ENCODE measurements at places on chromosomes 3 and 15.

DNA sequence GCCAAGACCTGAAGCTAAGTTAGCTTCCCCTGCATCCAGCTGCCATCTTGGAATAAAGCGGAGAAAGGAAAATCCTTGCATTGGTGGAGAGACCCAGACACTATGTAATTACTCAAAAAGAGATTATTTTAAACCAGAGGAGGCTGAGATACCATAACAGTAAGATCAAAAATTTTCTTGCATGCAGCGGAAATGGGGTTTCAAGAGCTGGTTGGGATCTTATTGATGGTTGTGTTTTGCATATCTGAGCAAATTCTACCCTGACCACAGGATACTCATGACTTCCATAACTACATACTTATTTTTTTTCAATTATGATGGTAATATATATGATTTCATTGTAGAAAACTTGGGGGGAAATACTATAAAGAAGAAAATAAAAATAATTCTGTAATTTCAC lies 17.5 kb downstream of the TMEM158 start:
- no peak for DNase-seq

GRCh38 chr3:188067932-188068331 lies 86.0 kb upstream of the LPP start:
- no peak for DNase-seq

DNA sequence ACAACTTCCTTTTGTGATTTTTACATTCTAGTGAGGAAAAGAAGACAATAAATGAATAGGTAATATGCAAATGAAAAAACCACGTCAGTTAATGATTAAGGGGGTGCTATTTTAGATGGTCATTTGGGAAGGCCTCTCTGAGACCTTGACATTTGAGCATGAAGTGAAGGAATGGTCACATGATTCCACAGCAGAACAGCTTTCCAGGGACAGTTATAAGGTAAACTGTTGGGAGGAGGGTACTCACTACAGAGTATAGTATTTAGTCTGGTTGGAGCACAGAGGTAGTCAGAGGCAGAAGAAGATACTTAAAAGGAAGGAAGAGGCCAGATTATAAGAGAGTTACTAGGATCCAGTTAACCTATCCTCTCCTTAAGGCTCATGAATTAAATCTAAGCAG lies 246.5 kb downstream of the STAG1 start:
- DNase-seq: no peak

DNA sequence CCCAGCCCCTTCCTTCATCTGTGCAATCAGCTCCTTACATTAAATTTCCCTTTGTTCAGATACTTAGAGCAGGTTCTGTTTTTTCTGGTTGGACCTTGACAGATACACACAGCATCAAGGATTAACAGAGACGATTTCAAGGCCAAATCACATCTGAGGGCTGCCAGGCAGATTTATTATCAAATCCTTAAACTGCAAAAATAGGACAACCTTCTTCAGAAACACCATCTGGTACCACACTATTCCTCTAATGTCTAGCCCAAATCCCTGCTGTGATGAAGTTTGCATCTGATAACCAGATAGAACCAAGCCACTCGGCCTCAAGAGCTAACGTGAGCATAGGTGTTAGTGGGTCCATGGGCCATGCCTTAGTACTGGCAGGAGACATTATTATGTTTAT lies 250.7 kb upstream of the PROK2 start:
- DNase-seq: no peak

DNA sequence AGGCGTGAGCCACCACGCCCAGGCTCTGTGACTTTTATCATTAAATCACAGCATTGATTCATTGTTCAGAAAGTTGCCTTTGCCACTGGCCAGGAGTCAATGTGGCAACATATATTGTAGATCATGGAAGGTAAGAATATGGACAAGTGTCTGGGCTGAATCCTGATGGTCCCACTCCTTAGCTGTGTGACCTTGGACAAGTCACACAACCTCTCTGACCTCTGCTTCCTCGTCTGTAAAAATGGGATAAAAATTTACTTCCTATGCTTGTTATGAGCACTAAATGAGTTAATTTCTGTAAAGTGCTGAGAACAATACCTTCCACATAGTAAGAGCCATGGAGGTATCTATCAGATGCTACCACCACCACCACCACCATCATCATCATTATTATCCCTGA lies 103.5 kb upstream of the RAD18 start:
- no peak for DNase-seq

DNA sequence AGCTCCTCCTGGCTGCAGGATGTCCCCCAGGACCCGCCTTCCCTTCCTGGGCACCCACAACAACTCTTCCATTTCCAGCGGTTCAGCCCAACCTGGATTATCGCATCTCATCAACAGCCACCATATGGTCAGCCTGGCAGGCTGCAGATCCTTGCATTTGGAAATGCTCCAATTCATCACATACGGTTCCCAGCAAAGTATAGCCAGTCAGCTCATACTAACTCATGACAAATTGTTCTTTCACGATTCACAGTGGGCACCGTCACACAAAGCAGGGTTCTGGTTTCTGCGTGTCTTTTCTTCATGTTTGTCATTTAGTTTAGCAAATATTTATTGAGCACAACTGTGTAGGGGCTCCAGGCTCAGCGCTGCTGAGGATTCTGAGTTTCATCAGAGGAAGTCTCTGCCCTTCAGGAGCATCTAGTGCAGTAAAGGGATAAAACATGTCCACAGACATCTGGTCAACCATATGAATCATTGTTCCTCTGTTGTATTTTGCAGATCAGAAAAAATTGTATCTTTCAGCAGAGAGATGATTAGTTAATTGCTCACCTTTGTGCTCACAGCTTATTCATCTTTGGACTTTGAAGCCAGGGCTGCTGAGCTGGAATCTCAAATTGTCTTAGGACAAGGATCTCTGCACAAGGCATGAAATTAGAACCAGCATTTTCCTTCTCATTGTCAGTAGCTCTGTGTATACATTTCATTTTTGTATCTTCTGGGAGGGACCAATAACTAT lies 125.1 kb downstream of the GABRG3 start:
- no peak for DNase-seq

DNA sequence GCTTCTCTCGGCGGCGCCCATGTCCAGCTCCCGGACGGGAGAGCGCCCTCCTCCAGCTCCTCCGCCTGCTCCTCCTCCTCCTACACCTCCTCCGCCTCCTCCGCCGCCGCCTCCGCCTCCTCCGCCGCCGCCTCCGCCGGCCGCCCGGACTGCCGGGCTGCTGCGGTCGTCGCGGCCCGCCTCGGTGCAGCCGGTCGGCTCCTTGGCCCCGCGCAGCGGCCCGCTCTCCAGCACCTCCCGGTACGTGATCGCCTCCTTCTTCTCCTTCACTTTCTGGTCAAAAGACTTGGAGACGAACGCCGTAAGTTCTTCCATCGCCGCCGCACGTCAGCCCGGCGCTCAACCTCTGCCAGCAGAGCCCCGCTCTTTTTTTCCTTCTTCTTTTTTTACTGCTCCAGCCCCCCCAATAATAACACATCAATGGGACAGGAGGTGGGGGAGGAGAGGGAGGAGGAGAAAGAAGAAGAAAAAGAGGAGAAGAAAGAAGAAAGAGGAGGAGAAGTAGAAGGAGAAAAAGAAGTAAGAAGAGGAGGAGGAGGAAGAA lies 438 bp downstream of the SHOX2 start:
- DNase-seq: no peak

GRCh38 chr15:37102305-37103162 lies 2.2 kb upstream of the MEIS2 start:
- DNase-seq: no peak

DNA sequence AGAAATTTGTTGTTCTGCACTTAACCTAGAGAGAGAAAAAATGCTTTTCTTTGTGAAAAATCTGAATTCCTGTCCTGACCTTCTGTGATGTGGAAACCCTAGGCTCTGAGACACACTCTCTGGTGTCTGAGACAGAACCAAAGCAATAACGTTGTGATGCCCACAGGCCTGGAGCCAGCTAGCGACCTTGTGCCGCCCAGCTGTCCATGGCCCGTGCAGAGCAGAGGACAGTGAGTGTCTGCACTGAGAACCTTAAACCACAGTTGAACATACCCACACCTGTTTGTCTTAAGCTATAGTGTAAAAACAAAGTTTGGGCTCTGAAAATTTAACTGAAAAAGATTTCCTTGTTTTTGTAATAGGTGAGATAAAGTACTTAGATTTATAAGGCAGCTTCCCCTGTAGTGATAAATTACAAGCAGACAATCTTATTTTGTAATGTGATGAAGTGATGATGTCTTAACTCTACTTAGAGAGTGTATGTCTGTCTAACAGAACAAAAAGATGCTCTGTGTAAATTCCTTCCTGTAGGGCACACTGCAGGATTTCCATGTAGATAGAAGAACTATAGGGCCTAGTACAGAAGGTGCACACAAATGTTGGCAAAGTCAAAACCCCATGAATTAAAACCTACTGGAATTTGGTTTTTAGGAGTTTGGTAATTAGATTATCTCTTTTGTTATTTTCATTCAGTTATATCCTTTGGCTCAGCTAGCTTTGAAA lies 62.7 kb downstream of the SNRK start:
- DNase-seq: no peak

DNA sequence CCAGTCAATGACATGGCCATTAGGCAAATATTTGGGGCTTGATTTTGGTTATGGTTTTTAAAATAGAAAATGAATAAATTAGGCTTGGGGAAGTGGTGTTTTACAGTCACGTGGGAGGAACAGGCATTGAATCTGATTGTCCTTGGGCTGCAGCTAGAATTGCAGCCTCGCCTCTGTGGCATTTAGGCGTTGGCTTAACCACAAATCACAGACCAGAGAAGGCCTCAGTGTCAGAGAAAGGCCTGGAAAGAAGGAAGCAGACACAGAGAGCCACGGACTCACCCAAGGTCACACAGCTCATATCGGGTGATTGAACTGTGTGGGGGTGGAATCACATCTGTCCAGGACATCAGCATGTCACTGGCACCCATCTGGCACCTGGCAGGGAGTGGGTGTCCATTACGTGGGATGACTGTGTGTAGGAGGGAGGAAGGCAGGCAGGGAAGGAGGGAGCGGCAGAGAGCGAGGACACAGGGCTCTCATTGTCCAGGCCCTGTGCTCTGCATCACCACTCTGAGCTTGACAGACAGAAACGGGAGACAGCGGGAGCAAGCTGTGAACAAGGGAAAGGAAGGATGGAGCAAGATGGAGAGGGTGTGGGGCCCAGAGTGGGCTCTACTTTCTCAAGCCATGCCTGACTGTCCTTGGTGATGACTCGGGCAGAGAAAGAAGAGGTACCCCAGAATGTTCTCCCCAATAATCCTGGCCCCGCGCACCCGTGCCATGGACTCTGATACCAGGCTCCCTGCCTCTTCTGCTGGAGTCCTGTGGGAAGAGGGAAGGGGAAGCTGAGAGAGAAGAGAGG lies 186.4 kb downstream of the FAM43A start:
- no peak for DNase-seq

GRCh38 chr3:145648396-145648795 lies 512.6 kb downstream of the PLOD2 start:
- DNase-seq: no peak

- DNase-seq: no peak
These were observed 631.0 kb upstream of the GRM7 start for GRCh38 chr3:6229778-6230410.

DNA sequence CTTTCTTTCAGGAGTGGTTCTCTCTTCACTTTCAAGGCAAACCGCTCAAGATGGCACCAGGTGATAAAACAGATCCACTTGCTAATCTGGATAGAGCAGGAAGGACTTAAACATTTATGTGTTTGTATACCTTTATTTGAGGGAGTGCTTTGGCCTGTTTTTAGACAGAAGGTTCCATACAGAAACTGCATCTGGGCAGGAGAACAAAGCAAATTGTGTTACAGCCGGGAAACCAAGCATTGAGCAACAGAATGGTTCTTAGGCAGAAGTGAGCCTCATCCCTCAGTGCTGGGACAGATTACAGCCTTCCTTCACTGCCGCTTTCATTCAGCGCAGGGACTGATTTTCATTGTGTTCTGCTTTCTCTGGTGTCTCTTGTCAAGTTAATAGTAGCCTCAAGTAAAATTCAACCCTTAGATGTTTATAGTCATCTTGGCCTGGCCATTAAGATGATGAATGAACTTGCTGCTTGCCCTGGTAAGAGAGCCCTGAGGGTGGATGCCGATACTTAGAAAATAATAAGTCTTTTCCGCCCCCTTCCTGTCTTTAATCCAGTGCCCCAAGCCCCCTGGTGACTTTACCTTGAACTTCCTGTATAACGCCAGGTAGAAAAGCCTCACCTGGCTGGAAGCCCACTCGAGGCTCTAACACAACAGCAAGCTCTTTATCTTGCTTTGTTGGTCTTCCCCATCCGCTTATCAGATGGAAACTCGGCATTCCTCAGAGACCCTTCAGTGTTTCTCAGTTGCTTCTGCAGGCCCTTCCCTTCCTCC lies 168.0 kb upstream of the CTDSPL start:
- no peak for DNase-seq

DNA sequence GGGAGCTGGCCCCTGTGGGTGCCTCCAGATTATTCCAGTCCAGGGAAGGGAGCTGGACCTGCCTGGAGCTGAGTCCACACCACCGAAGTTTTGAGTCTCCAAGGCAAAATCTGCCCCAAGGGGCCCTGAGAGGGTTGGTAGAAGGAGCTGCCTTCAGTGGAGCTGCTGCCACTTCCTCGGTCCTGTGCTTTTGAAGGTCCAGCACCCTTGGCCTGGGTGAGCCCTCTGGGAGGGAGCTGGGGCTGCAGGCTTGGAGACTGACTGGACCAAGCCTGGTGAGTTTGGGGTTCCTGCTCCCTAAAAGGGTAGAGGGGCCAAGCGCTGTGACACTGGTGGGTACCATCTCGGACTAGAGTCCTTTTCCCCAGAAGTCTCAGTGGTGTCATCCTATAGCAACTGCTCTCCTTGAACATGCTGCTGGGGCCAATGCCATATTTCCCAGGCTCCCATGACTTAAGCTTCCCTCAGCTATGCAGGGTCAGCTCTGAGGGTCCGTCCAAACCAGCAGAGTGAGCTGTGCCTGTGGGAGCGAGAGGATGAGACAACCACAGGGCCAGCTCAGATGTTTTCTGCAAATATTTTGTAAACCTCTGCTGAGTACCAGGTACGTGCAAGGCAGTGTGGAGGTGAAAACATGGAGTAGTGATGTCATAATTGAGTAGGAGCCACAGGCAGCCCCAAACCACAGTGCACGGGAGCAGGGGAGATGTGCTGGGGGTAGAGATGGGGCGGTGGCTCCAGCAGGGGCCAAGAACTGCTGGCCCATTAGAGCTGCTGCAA lies 96.0 kb downstream of the ABHD5 start:
- DNase-seq: no peak

GRCh38 chr15:78247911-78248310 lies 13.5 kb upstream of the ACSBG1 start:
- no peak for DNase-seq

DNA sequence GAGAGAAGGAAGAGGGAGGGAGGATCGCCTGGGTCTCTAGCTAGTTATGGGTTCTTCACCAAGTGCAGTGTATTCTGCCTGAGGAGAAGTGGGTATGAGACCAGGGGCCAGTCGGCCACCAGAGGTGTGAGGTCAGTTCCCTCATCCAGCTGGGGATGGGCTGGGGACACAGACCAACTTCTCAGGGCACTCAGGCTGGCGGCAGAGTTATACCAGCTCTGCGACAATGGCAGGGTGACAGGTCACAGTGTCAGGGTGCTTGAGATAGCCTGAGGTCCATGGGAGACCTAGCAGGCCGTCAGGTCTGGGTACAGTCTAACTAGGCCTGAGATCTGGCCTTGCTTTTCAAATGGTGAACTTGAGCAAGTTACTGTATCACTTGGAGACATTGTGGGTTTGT lies 31.4 kb upstream of the PLXNA1 start:
- no peak for DNase-seq
